ENCODE measurements at places on chromosomes 4 and X.

GRCh38 chr4:32117693-32118092 lies 1397.5 kb downstream of the PCDH7 start:
- no peak for DNase-seq

DNA sequence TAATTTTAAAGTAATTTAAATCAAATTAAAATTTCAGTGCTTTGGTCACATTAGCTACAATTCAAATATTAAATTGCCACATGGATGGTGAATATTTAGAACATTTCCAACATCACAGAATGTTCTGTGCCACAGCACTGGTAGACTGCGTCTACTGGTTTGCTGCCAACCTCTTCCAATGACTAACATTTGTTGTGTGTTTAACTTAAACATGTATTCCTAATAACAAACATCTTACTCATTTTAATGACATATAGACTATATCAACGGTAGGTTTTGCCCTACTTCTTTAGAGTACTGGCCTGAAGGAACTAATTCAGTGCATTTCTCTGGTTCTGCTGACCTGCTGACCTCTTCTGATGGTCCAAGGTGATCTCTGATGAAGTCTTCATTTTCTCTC lies 157.6 kb downstream of the DCK start:
- no peak for DNase-seq

GRCh38 chrX:7083468-7084396 lies 63.8 kb upstream of the STS start:
- no peak for DNase-seq

DNA sequence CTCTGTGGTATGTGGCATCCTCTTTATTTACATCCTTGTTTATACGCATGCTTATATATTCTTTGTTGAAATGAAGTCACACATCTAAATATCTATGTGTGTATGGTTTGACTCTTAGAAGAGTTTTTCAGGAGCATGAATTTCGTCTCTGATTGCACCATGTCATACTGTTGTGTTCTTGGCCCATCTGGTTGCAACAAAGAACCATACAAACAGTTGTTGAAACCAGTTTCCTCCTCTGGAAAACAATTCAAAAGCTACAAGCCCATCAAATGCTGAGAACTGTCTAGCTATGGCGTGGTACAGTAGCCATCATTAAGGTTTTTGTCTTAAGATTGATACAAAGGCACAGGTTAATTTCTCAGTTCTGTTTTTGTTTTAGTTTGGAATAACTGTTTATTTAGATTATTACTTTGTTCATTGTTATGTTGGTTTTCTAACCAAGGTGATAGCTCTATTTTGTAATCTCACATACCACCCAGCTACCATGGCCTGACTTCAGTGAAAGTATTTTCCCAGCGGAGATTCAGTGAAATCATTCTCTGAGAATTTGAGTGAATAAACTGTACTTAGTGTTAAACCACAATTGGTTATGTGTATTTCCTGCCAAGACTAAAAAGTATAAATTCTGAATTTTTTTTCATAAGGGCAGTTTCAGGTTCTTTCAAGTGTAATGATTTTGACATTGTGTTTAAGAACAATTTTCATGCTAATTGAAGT lies 91.0 kb downstream of the ARHGAP24 start:
- DNase-seq = no peak

DNA sequence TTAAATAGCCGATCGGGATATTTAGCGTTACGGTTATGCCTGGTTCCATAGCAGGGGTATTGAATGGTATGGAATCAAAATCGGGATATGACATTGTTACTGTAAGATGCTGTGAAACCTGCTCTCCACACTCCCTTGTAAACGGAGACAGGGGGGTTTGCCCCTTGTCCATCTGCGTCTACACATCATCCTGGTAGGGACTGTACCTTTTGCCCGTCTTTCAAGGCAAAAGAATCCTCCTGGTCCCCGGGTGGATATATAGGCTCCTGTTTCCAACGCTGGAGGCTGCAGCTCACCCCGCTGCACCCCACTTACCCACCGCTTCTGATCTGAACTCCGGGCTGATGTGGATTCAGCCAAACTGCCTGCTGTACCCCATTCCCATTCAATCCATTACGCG lies 189.1 kb downstream of the SHOX start:
- no peak for DNase-seq

GRCh38 chr4:22434895-22435294 lies 81.0 kb downstream of the ADGRA3 start:
- DNase-seq = peak; percentile 7

- DNase-seq = no peak
Measured at GRCh38 chrX:133852837-133853356, 132.5 kb downstream of the GPC3 start.

DNA sequence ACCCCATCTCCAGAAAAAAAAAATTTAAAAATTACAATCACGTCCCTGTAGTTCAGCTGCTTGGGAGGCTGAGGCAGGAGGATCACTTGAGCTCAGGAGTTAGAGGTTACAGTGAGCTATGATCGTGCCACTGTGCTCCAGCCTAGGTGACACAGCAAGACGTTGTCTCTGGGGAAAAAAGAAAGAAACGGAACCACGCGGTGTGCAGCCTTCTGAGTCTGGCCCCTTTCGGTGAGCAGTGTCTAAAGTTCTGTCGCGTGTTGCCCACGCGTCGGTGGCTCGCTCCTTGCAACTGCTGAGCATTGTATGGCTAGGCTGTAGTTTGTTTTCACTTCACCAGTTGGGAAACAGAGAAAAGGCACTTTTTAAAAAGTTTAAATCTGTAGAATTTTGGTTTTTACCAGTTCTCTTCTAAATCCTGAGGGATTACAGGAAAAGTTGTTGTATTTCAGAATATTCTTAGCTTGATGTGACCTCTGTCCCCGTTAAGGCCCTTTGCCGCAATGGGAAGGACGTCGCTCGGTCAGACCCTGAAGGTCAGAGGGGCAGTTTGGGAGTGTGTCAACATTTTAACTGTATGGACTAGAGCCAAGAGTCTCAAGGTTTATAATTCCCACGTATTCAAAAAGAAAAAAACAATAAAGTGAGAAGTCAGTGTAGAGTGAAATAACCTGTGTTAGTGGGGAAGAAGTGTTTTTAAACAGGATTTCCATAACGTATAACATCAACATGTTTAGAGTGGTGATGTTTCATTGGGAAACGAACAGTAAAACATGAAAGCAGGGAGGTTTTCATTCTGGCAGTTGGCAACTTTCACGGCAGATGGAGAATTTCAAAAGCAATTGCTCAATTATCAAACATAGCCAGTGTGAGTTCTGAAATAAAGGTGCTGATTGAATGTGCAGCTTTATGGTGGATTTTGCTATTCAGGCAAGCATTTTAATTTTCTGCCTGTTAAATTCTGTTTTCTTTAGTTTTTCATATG lies 45.8 kb upstream of the MSANTD1 start:
- no peak for DNase-seq

- DNase-seq = no peak
Measured at GRCh38 chr4:40675166-40675565, 45.5 kb upstream of the RBM47 start.

GRCh38 chr4:142563682-142564291 lies 282.3 kb downstream of the INPP4B start:
- DNase-seq = no peak

DNA sequence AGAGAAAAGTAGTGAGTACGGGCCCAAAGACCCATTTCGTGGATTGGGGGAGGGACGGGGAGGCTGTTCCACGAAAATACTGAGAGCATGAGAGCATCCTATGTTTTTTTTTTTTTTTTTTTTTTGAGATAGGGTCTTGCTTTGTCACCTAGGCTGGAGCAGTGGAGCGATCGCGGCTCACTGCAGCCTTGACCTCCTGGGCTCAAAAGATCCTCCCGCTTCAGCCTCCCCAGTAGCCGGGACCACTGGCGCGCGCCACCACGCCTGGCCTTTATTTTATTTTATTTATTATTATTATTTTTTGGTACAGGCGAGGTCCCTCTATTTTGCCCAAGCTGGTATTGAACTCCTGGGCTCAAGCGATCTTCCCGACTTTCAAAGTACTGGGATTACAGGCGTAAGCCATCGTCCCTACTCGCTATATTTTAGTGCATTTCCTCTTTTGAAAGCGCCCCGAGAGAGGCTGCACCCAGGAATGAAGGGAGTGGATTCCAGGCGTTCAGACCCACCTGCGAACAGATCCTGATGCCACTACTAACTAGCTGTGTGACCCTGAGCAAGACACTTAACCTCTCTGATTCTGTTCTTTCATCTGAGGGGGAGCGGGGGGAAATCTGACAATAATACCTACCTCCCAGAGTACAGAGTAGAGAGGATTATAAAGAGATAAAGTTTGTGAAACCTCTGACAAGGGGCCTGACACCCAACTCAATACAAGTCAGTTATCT lies 5.4 kb upstream of the MSX1 start:
- no peak for DNase-seq

- no peak for DNase-seq
Measured at GRCh38 chrX:68146054-68146453, 287.2 kb downstream of the OPHN1 start.

GRCh38 chr4:169492436-169493163 lies 119.8 kb downstream of the NEK1 start:
- peak; percentile 7 for DNase-seq

- no peak for DNase-seq
Measured at GRCh38 chr4:140863197-140863596, 107.0 kb upstream of the TBC1D9 start.

DNA sequence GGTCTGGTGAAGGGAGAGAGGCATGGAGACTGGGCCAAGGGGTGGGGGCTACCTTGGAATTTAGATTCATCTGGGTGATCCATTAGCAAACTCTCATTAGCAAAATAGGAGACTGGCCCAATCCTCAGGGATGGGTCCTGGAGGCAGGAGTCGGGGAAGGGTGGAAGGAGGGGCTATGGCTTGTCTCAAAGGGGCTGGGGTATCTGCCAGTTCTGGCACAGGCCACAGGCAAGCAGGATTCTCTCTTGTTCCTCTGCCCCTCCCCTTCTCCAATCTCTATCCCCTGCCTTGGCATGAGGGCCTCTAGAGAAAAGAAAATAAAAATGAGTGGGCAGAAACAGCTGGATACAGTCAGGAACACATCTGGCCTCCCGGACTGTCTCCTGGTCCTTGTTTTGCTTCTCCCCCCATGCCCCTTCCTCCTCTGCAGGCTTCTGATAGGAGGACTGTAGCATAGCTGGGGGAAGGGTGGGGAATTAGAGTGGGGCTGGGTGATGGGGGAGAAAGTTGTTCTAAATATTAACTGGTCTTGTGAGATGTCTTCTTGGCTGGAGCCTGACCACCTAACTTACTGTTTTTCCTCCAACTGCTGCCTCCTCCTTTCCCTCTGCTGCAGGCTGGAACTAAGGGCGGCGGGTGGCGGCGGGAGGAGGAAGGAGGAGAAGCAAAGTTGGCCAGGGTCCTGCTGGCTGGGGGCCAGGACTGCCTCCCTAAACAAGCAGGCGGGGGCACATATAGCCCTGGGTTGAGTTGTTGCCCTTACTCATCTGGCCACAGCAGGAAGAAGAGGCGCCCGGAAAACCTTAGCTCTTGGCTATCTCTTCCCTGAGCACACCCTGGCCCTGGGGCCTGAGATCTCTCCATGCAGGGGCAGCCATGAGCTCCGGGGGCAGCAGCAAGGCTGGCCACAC lies 53.3 kb upstream of the LAS1L start:
- no peak for DNase-seq

GRCh38 chr4:83212041-83212851 lies 72.4 kb downstream of the COQ2 start:
- no peak for DNase-seq

- no peak for DNase-seq
Measured at GRCh38 chrX:41090568-41091238, 5.5 kb downstream of the USP9X start.

GRCh38 chr4:78652282-78652876 lies 100.8 kb downstream of the ANXA3 start:
- DNase-seq = no peak

GRCh38 chr4:76954489-76954888 lies 4.9 kb downstream of the SEPTIN11 start:
- no peak for DNase-seq

DNA sequence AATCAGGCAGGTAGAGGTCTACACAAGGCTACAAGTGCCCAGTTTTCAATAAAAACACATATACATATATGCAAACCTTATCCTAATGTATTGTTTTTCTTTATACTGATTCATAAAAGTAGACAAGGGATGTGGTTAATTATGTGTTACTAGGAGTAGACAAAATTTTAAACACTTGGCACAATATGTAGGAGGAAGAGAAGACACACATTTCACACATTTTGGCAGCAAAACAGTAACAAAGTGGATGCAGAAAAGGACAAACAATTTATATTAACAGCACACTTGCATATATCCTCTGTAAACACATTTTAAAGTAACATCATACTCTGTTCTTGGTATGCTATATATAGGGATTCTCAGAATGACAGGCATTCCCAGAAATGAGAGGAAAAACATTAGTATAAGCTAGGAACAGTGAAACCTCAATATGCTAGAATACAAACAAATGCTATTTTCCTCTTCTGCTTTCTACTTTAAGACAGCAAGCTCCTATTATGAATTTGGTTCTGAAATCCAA lies 63.8 kb downstream of the GPRIN3 start:
- no peak for DNase-seq

- DNase-seq = no peak
Measured at GRCh38 chr4:5897674-5898073, 4.8 kb upstream of the CRMP1 start.
